ENCODE measurements at places on chromosomes 6 and 20.

DNA sequence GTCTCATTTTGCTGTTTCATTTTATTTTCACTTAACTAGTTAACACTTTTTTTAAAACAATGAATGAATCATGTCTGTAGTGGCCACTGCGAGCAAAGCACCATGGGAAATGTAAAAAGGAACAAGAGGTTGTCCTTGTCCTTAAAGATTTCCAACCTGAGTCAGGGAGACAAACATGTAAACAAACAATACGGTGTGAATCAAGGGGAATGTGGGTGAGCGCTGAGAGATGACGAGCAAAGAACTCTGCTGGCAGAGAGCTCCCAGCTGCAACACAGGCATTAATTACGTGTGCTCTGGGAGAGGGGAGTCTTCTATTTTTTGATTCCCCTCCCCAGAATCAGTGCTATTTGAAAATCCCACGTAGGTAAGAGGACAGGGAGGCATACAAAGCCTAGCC lies 84.3 kb downstream of the ATXN1 start:
- DNase-seq: no peak

GRCh38 chr6:35492258-35492973 lies 4.5 kb downstream of the TEAD3 start:
- no peak for DNase-seq

DNA sequence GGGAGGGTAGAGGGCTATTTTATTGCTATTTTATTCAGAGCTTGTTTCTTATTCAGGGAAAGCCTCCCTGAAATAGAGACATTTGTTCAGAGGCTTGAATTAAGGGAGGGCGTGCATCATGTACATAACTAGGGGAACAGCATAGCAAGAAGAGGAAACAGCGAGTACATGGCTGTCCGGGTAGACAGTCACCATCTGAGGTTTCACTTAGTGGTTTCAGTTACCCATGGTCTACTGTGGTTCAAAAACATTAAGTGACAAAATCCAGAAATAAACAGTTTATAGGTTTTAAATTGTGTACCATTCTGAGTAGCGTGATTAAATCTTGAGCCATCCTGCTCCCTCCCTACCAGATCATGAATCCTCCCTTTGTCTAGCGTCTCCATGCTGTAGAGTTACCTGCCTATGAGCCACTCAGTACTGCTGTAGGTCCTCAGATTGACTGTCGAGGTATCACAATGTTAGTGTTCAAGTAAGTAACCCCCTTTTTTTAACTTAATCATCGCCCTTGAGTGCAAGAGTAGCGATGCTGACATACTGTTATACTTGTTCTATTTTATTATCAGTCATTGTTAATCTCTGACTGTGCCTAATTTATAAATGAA lies 791.5 kb downstream of the TFAP2A start:
- no peak for DNase-seq

DNA sequence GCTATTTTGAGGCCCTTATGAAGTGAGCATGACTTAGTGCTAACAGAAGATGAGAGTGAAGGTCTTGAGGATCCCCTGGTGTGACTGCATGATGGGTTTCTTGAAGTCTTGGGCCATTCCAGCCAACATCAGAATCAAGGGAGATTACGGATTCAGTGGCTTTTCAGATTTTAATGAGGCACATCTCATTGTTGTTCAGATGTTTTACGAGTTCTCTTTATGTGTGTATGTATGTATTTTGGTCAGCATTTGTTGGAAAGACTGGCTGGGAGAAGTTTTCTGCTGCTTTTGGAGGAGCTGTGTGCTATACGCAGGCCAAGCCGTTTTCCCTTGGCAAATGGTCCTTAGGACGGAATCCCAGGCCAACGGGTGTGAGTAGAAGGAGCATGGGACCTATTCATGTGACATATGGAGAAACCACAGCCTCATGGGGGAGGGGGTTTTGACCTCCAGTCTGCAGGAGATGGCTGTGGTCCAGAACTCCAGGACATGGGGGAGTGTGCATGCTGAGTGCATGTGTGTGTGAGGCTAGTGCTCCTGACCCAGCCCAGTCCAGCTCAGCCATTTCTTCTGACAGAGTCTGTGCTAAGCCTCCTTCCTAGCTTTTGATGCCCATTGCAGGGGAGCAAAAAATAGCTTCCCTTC lies 35.3 kb downstream of the CHMP4B start:
- DNase-seq: no peak

DNA sequence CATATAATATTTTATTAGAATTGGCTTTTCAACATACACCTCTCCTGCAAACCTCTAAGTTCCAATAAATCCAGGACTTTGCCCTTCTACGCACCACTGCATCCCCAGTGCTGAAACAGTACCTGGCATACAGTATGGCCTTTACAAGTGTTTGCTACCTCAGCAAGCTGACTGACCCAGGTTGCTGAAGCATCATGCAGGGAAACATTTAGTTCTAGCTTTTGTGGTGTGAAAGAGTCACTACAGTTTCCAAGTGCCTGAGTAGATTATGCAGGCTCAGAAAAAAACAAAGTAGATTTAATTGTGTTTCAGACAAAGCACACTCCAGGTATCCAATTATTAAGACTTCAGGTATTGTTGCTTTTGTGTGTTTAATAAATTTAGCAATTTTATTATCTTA lies 614.2 kb upstream of the NRSN1 start:
- no peak for DNase-seq

GRCh38 chr6:47804821-47805220 lies 23.0 kb downstream of the OPN5 start:
- DNase-seq: no peak

GRCh38 chr6:82073484-82073883 lies 174.1 kb downstream of the IBTK start:
- DNase-seq: no peak

- DNase-seq: no peak
Measured at GRCh38 chr6:21759721-21760120, 166.2 kb downstream of the SOX4 start.

GRCh38 chr6:170208651-170209353 lies 82.1 kb downstream of the DLL1 start:
- DNase-seq: no peak

DNA sequence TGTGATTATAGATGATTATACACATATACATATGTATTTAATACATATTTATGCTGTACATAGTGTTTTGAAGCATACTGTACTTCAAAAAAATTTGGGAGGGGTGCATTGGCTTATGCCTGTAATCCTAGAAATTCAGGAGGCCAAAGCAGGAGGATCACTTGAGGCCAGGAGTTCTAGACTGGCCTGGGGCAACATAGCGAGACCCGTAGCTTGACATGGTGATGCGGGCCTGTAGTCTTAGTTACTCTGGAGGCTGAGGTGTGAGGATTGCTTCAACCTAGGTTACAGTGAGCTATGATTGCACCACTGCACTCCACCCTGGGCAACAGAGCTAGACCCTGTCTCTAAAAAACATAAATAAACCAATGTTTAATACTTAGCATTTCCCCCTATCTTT lies 1.6 kb upstream of the FAM110A start:
- no peak for DNase-seq

GRCh38 chr20:10271494-10272219 lies 53.0 kb downstream of the SNAP25 start:
- DNase-seq: no peak
